Amygdala (tissue), 56 donors: ENCODE measurements at places on chromosomes 7 and 10.

GRCh38 chr7:2203766-2204300, 28.9 kb downstream of the MAD1L1 start:
- no peak for DNase-seq

- no peak for DNase-seq
Measured at GRCh38 chr10:66180581-66181318, 745.1 kb upstream of the LRRTM3 start.

GRCh38 chr10:122822973-122823690, 22.5 kb downstream of the CUZD1 start:
- no peak for DNase-seq

- DNase-seq = no peak
Measured at GRCh38 chr7:117412946-117413559, 14.2 kb downstream of the ASZ1 start.

- DNase-seq = no peak
Measured at GRCh38 chr7:21912931-21913780, 32.5 kb downstream of the CDCA7L start.

DNA sequence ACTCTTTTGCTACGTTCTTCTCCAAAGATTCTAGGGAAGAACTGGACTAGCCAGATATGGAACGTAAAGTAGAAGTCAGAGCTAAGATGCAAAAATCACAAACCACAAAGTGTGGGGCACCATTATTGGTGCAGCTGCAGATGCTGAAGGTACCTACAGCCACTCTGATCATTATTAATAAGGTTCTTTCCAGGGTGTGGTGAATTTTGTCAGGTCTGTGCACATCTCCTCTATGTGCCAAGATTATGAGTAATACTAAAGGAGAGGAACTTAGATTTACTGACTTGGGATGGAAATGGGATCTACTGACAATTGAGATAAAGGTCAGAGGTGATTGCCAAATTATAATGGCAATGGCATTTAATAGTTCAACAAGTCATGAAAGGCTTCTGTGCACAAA, 148.2 kb downstream of the RAPGEF5 start:
- no peak for DNase-seq

DNA sequence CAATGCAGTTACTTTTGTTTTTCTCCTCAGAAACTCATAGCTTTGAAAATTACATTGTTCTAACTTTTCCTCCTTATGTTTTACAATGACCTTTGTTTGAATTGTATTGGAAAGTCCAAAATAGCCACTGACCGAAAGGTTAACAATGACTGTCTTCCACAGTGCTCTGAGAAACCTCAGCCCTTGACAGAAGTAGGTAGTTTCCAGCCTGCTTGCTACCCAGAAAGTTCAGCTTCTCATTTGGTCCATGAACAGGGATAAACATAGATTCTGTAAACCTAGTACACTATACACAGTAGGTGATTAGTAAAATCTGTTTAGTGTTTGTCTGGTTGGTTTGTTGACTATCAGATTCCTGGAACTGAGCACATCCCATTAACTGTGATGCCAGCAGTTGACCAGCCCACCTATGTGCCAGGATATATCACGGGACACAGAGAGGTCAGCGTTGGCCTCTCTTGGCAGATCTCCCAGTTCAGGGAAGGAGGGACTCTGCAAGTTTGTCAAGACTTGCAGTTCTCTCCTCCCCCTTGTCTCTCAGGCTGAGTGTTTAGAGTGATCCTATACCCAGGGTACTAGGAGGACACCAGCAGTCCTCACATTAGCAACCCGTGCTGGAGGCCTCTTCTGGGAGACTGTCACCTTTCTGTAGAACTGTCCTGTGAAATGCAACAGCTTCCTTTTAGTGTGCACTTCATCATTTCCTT, 297.6 kb downstream of the ARHGAP12 start:
- no peak for DNase-seq

DNA sequence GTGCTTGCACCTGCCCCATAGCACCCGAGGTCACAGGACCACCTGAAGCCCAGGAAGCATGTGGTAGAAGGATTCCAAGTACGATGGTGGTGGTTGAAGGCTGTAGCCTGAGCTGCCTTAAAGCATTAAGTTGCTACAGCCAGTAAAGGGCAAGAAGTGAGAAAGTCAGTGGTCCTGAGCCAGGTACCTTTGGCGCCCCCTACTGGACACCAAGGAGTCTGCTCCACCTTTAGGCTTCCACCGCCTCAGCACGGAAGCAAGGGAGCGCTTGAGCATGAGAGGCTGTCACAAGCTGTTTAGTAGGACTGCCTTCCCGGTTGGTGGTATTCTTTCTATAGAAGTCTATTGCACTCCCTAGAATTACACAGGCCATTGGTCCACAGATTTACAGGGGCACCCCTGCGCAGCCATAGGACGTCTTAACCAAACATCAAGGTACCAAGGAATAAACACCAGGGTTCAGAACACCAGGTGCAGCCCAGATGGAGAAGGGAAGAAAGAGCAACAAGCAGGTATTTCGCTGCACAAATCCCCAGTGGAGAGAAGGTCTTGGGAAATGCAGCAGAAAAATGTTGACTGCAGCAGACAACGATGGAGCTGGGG, 2.2 kb downstream of the CRTAC1 start:
- DNase-seq = peak; percentile 28

GRCh38 chr10:118405928-118406327, 63.8 kb upstream of the FAM204A start:
- no peak for DNase-seq

DNA sequence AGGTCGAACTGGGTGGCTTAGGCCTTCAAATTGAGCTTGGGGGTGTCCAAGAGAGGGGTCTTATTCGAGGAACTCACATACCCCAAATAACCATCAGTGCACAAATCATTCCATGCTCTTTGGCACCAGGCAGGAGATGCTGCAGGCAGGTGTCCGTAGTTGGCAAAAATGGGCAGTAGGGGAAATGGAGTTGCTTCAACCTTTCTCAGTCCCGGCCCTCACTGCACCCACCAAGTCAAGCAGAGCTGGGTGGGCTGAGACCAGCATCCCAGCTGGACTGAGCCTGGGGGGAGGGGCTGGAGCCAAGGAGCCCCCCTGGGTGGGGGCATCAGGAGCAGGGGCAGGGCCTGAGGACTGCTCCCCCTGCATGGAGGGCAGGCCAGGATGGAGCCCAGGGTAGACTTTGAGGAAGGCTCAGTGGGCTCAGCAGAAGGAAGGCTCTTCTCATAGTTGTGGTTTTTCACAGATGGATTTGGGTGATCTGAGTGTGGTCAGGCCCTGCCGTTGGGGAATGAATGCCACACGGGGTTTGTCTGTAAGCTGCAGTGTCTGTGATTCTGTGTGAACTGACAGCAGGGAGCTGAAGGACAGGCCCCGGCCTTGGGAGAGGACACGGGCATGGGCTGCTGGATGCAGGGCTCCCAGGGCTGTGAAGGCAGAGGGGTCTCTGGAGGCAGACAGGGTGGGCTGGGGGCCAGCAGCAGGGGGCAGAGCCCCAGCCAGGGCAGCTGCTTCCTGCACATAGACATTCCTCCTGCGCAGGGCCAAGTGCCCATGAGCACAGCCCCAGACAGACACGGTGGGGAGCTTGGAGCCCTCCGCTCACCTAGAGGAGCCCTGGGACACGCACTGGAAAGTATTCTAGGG, 144.5 kb downstream of the ADCY1 start:
- no peak for DNase-seq

DNA sequence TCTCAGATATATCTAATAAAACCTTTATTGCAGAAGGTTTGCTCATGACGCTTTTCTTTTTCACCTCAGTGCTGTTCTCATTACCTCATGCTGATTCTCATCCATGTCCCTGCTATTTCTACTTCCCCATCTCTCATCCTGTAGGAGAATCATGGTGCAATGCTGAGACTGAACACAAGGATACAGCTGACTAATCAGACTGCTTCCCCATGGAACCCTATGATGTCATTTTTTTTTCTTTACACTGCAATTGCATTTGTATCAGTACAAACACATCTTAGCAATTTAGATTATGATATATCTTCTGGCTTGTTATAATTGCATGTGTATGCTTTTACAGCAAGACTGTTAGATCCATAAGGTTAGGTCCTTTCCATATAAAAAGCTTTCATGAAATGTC, 93.7 kb downstream of the SEMA3A start:
- DNase-seq = no peak

DNA sequence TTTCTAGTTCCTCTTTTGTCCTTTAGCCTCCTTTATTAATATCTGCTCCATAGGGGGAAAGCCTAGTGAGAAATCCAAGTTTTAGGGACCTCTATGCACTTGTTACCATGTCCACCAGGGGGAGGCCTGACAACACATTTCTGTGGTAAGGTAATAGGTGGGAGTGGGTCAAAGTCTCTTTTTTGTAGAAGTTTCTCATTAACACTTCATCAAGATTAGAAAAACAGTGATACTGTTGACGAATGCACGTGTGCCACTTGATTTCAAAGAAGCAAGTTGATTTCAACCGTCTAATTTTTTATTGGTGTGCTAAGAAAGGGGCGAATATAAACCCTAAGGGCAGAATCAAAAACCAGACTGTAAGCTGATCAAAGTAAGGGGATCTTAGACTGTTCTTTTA, 30.6 kb downstream of the CISD1 start:
- DNase-seq = no peak

- DNase-seq = no peak
Measured at GRCh38 chr10:30188556-30189237, 129.3 kb upstream of the JCAD start.

DNA sequence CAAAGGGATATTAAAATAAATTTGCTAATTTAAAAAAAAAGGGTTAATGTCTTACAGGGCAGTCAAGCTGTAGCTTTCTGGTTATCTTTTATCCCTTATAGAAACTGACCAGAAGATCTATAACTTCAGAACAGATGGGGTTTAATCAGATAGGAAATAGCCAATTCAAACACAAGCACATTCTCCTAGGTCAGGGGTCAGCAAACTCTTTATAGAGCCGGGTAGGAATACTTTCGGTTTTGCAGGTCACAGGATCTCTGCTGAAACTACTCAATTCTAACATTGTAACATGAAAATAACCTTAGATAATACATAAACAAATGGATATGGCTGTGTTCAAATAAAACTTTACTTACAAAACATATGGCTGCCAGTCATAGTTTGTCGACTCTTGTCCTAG, 479.8 kb downstream of the ADRA2A start:
- no peak for DNase-seq

GRCh38 chr10:93620925-93621324, 8.6 kb downstream of the PDE6C start:
- DNase-seq = no peak

DNA sequence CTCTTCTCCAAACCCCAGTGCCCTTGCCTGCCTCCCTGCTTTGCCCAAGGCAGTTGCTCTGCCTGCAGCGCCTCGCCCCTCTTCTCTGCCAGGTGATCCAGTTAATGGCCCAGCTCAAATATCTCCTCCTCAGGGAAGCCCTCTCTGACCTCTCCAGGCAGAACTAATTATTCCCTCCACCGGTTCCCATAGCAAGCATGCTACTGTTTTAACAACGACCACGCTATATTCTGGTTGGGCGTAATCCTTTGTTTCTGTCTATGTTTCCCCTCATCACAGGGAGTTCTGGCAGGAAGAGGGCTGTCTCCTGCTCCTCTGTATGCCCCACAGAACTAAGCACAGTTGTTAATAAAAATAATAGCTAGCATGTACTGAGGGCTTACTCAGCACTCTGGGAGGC, 36.8 kb upstream of the R3HCC1L start:
- no peak for DNase-seq

DNA sequence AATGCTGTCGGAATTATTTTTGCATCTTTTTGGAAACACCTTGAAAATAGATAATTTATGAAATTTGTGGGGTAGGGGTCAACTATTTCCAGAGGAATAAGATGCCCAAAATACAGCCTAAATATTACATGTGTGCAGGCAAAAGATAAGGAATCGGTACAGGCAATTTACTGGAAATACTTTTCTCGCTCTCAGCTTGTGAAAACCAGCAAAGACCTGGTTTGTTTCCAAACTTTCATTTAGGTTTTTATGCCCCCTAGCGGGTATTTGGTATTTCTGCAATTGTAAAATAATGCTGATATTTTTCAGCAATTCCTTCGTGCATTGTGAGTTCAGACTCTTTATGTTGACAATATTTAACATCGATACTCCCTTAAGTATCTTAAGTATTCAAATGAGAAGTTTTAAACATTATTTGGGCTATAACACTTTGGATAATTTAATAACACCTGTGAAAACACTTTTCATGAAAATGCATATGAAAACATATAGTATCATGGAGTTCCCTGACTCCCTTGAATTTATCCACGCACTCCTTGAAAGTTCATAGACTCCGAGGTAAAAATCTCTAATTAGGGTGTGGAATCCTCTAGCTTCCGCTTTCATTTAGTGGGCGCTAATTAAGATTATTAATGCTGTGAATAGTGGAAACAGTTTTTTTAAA, 132.4 kb downstream of the TSPAN12 start:
- no peak for DNase-seq

DNA sequence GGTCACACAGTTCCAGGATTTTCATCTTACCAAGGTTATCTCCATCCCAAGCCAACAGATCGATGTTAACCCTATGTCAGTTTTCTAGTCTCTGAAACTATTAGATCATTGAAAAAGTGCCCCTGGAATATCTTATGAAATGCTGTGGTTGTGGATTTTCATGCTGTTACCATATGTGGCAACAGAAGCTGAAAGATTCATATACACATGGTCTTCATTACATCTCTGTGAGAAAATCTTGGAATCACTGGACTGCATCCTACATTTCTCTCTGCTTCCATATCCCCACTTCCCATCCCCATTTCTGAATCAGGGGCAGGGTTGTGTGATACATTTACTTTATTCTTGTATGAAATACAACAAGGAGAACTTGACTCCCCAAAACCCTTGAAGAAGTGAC, 146.1 kb downstream of the SLC16A9 start:
- DNase-seq = no peak

DNA sequence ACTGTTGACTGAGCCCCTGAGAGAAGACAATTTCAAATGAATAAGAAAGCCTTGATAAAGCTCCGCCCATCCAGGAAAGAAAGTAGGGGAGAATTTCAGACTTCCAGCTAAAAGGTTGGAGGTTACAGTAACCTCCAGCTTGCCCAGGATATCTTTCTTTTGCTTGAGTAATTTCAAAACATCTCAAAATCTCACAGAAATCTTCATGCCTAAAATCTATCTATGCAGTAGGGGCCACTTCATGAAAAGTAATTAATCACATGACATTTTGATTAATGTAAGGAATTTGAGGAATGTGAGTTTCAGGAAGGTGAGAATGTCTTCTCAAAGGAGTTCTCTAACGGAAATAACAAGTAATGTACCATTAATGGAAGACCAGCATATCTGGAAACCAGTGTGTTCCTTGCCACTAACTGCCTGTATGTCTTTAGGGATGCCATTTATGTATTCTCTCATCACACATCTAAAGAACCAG, 24.2 kb downstream of the TRIL start:
- no peak for DNase-seq

DNA sequence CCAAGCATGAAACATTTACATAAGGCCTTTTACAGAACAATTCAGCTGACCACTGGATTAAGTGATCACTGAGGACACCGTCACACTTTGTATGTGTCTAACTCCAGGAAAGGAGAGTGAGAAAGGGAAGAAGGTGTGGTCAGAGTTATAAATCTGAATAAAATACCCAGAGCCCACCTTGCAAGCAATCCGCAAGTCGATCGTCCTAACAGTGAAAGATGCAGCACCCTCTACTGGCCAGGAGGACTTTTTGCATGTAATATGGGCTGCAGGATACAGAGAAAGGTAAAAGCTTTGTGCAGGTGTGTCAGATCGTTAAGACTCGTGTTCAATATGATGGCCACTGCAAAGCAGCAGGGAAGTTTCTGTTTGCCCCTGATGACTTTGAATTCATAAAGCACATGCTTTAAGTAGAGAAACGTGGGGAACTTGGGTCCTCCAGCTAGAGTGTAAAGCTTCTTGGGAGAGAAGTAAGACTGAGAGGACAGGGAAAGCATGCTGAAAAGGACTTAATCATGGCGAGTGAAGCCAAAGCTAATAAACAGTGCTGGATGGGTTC, 68.5 kb upstream of the BMPER start:
- no peak for DNase-seq

GRCh38 chr10:131168238-131168875, 143.2 kb downstream of the TCERG1L start:
- no peak for DNase-seq
